ENCODE measurements at places on chromosomes 2 and 18.

DNA sequence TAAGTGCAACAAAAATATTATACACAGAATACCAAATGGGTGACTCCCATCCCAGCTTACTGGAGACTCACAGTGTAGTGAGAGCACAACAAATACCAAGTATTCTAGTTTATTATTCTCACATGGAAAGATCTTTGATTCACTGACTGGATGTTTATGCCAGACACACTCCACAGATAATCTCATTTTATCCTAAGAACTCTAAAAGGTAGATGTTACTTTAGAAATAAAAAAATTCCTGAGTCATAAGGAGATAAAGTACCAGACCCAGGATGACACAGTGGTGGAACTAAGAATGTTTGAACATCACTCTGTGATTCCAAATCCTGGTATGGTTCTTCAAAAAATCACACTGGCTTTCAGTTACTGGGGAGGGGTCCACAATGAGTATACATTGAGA is 136.2 kb downstream of the CDH2 start:
- H3K36me3 ChIP-seq, result no peaks in the 10 kb centered on the region
- no peaks in the 10 kb centered on the region for H3K4me1 ChIP-seq
- no peak overlapping the region for H3K27ac ChIP-seq
- no peak overlapping the region for H3K4me3 ChIP-seq
- H3K27me3 ChIP-seq, result no peaks in the 10 kb centered on the region

GRCh38 chr18:77086656-77087392 is 45.8 kb downstream of the MBP start:
- H3K4me3 ChIP-seq, result no peak overlapping the region
- peaks cover 47% of the 10 kb centered on the region for H3K4me1 ChIP-seq
- DNase-seq, result no peak
- H3K27me3 ChIP-seq, result no peaks in the 10 kb centered on the region
- H3K36me3 ChIP-seq, result peaks cover 50% of the 10 kb centered on the region

- DNase-seq, result no peak
- no peaks in the 10 kb centered on the region for H3K36me3 ChIP-seq
- no peak overlapping the region for H3K27ac ChIP-seq
- peaks cover 4% of the 10 kb centered on the region for H3K27me3 ChIP-seq
These were observed 140.9 kb downstream of the TFCP2L1 start for GRCh38 chr2:121144111-121144510.

- no peak overlapping the region for H3K4me3 ChIP-seq
- H3K27me3 ChIP-seq, result peaks cover 5% of the 10 kb centered on the region
- no peaks in the 10 kb centered on the region for H3K4me1 ChIP-seq
- H3K36me3 ChIP-seq, result no peaks in the 10 kb centered on the region
- H3K27ac ChIP-seq, result no peak overlapping the region
- DNase-seq, result no peak
These were observed 645.3 kb upstream of the RAB6C start for GRCh38 chr2:129334128-129334527.

- peaks cover 3% of the 10 kb centered on the region for H3K4me1 ChIP-seq
- DNase-seq, result no peak
- no peak overlapping the region for H3K4me3 ChIP-seq
- no peaks in the 10 kb centered on the region for H3K27me3 ChIP-seq
These were observed 55.0 kb downstream of the ABCB11 start for GRCh38 chr2:168976034-168976654.

GRCh38 chr2:10584843-10585475 is 104.8 kb downstream of the NOL10 start:
- no peaks in the 10 kb centered on the region for H3K27me3 ChIP-seq
- no peak overlapping the region for H3K27ac ChIP-seq
- no peak for DNase-seq
- H3K4me3 ChIP-seq, result no peak overlapping the region

DNA sequence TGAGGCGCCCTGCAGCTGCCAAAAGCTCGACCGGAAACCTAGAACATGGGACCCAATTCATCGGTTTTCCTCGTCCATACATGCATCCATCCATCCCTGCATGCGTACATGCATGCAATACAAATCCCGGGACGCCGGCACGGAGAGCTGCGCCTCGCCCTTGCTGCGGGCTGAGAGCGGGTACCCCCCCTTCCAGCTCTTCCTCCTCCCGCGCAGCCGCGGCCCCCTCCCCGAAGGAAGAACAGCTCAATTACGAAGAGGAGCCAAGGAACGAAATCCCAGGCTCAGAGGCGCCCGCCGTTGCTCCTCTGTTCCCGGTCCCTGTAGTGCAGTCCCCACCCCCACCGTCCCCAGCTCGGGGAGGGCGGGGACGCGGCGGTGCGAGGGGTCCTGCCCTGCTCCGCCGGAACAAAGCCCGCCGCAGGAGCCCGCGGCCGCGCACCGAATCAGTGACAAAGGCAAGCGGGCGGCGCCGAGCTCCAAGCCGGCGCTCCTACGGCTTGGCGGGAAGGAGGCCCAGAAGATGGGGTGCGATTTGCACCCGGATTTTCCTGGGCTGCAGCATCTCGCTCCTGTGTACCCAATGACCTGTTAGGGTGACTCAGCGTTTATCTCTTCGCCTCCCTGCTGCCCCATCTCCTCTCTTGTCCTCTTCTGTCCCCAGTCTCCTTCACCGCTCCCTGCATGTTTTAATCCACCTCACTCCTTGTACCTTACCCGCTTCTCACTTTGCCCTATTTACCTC is 8.9 kb upstream of the POU3F3 start:
- H3K36me3 ChIP-seq, result no peaks in the 10 kb centered on the region
- H3K27me3 ChIP-seq, result peaks cover 86% of the 10 kb centered on the region

DNA sequence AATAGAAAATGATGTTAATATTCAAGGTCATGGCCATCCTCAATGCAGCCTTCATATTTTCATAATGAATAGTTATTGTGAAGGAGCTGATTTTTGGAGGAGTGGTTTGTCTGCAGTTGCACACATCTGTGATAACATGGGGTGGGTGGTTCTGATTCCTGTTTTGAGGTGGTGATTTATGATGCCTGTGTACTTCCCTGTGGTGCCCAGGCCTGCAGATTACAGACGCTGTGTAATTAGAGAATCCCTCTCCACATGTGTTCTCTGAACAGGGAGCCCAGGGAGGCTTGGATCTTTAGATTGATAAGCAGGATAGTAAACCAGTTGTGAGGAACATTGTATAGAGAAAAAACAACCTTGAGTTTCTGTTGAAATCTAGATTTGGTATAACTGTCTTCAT is 117.5 kb downstream of the AGAP1 start:
- H3K4me3 ChIP-seq, result no peak overlapping the region
- no peak overlapping the region for H3K27ac ChIP-seq
- H3K4me1 ChIP-seq, result no peaks in the 10 kb centered on the region
- H3K27me3 ChIP-seq, result peaks cover 16% of the 10 kb centered on the region
- DNase-seq, result no peak

DNA sequence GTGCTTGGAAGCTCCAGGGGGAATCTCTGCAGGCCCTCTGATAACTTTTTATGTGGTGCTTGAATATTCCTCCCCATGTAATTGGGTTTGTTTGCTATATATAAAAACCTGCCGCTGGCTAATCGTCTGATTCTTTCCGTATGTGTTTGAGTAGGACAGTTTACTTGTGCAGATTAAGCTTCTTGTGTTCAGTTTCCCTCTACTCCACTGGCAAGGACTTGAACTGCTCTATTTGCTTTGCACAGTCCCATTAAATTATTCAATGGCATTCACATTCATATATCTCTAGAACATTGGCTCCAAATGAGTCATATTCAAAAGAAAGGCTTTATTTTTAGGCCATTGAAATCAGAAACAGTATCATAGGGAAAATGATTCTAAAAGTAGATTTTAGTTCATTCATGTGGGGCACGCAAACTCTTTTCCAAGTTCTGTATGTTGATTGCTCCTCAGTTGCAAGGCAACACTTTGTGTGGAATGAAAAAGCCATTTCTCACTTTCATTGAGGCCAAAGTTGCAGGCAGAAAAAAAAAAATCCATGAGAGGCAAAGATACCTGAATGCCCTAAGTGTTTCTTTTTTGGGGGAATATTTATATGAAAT is 1682.3 kb upstream of the PIK3C3 start:
- no peaks in the 10 kb centered on the region for H3K27me3 ChIP-seq
- no peaks in the 10 kb centered on the region for H3K4me1 ChIP-seq
- H3K36me3 ChIP-seq, result no peaks in the 10 kb centered on the region
- no peak overlapping the region for H3K27ac ChIP-seq
- H3K4me3 ChIP-seq, result no peak overlapping the region

GRCh38 chr2:101516823-101517690 is 42.1 kb upstream of the RFX8 start:
- no peak overlapping the region for H3K4me3 ChIP-seq
- H3K27me3 ChIP-seq, result no peaks in the 10 kb centered on the region
- peaks cover 22% of the 10 kb centered on the region for H3K4me1 ChIP-seq
- H3K27ac ChIP-seq, result no peak overlapping the region

- H3K4me3 ChIP-seq, result peak overlapping the region; percentile 50
- H3K4me1 ChIP-seq, result peaks cover 58% of the 10 kb centered on the region
- H3K36me3 ChIP-seq, result peaks cover 21% of the 10 kb centered on the region
- peak; percentile 36 for DNase-seq
These were observed 2.6 kb upstream of the GPR35 start for GRCh38 chr2:240622531-240623235.

DNA sequence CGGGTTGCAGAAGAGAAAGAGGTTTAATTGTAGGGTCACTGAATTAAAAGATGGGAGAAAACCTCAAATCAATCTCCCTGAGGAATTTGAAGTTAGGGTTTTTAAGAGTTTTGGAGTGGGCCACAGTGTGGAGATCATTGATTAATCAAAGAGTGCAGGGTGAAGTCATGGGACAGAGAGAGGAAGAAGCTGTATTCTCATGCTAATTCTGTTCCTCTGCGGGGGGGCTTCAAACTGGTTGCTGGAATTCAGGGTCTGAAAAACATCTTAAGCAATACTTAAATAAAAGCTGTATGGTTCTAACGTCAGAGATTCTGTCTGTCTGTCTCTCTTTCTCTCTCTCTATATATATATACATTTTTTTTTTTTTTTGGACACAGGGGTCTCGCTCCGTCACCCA is 169.8 kb upstream of the SPATS2L start:
- H3K27ac ChIP-seq, result no peak overlapping the region
- no peak overlapping the region for H3K4me3 ChIP-seq
- DNase-seq, result no peak
- peaks cover 3% of the 10 kb centered on the region for H3K27me3 ChIP-seq
- no peaks in the 10 kb centered on the region for H3K36me3 ChIP-seq
- H3K4me1 ChIP-seq, result peaks cover 5% of the 10 kb centered on the region

DNA sequence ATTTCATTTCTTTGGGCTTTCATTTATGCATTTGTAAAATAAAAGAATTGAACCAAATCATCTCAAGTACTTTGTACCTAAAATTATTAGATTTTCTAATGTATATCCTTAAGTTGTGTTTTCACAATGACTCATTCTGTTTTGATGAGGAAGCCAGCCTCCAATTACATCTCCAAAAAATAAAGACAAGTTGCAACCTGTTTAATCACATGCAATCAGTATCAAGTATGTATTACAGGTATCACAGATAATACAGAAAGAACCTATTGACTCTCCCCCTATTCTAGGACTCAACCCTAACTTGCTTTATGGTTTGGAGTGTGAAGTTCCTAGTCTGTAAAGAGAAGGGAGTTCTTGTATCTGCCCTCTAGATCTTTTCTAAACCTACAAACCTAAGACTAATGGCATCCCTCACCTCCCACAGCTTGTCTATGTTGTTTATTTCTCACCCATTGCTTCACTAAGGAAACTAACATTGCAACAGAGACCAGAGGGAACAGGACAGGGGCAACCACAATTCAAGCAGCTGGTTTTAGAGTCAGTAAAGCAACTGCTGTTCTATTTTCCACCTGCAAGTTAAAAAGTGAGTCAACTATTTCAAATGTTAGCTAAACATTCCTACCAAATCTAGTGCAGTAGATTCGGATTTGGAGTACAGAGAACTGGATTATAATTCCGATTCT is 141.1 kb upstream of the ETAA1 start:
- no peak overlapping the region for H3K4me3 ChIP-seq
- H3K27me3 ChIP-seq, result no peaks in the 10 kb centered on the region
- H3K36me3 ChIP-seq, result no peaks in the 10 kb centered on the region
- H3K27ac ChIP-seq, result no peak overlapping the region
- no peak for DNase-seq
- no peaks in the 10 kb centered on the region for H3K4me1 ChIP-seq

- H3K27me3 ChIP-seq, result peaks cover 6% of the 10 kb centered on the region
- no peak for DNase-seq
- H3K4me3 ChIP-seq, result no peak overlapping the region
- H3K36me3 ChIP-seq, result no peaks in the 10 kb centered on the region
- H3K4me1 ChIP-seq, result no peaks in the 10 kb centered on the region
These were observed 1.2 kb upstream of the MRO start for GRCh38 chr18:50820901-50821520.

DNA sequence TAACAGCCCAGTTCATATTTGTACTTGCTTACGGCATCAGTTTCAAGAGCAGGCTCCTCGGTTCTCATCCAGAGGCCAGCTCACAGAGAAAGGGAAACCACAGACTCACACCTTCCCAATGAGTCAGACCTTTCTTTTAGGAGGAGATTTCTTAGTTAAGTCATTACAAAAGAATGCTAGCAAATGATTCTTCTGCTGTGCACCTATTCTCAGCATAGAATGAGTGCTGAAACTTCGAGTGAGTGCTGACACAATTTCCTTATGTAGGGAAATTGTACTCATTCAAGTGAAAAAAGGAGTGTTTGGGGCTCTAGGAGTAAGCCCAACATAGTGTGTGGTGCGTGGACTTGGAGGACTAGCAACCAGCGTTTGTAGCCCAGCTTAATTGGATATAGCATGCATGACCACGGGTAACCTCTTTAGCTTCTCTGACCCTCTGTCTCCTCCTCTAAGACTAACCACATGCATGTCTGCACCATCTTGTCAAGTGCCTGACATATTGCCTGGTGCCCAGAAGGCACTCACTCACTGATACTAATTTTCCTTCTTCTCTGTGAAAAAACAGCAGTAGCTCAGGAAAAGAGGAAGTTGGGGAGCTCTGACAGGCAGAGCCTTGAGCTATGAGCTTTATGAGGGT is 87.0 kb downstream of the ALPK2 start:
- peak; percentile 64 for DNase-seq
- peaks cover 80% of the 10 kb centered on the region for H3K4me1 ChIP-seq
- no peaks in the 10 kb centered on the region for H3K36me3 ChIP-seq
- H3K4me3 ChIP-seq, result no peak overlapping the region
- H3K27ac ChIP-seq, result peak overlapping the region; percentile 84
- no peaks in the 10 kb centered on the region for H3K27me3 ChIP-seq

DNA sequence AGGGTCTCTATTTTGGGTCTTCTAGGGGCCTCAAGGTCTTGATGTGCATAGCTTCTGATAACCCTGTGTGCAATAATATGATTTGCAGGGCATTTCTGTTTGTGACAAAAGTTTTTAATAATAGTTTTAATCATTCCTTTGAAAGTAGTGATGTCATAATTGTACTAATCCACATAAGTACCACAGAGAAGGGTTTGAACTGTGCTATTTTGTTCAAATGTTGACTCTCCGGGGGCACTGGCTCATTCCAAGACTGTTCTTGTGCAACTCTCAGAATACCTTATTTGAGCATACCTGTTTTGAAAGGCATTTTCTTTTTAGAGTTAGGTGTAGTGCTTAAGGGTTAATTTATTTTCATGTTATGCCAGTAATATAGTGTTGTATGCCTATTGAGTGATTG is 41.6 kb downstream of the PLEKHB2 start:
- H3K4me3 ChIP-seq, result no peak overlapping the region
- DNase-seq, result no peak
- peaks cover 11% of the 10 kb centered on the region for H3K36me3 ChIP-seq
- H3K4me1 ChIP-seq, result peaks cover 8% of the 10 kb centered on the region
- H3K27ac ChIP-seq, result peak overlapping the region; percentile 20

Measured in activated naive CD8-positive, alpha-beta T cell treated with anti-CD3 and anti-CD28 coated beads for 36 hours (primary cell).